ENCODE measurements at places on chromosomes 11 and 22. TPM values are rescaled to one million over a fixed set of nuclear protein-coding genes. Genes with fewer than 3 reads are reported as not detected.

Gene MMP12
- not detected for total RNA-seq

Gene B3GAT3
- total RNA-seq: 36.8 TPM

Gene PTPRCAP
- 0.71 TPM for total RNA-seq

Gene KCNK4
- 1.8 TPM for total RNA-seq

Gene DCHS1
- 84.2 TPM for total RNA-seq

Gene LAMTOR1
- 51.8 TPM for total RNA-seq

Gene OPCML
- total RNA-seq: 23.2 TPM

Gene MIAT
- 180 TPM for total RNA-seq

Gene PLEKHB1
- 91.2 TPM for total RNA-seq

Gene SEPTIN3
- total RNA-seq: 47.3 TPM

Gene SGSM1
- total RNA-seq: 3.6 TPM

Gene TH
- 2.3 TPM for total RNA-seq

Gene OR52H1
- 0.66 TPM for total RNA-seq

Gene SYCE3
- not detected for total RNA-seq

Gene MICAL2
- 24.3 TPM for total RNA-seq

Gene TRIM49D2
- not detected for total RNA-seq

Gene NLRP14
- total RNA-seq: 0.88 TPM

Gene APOBEC3B
- total RNA-seq: 1.8 TPM

Gene ARHGAP20
- total RNA-seq: 13.7 TPM

Gene ATL3
- 51.4 TPM for total RNA-seq
